ENCODE measurements at places on chromosomes 12 and 14.
A peak's percentile ranks its signal among the peaks of the same experiment; 100 is the strongest.

GRCh38 chr14:102415671-102416070 lies 52.9 kb downstream of the TECPR2 start:
- DNase-seq: no peak

- no peak for DNase-seq
These were observed 952 bp downstream of the DRAM1 start for GRCh38 chr12:101878243-101878821.

GRCh38 chr12:95202691-95203486 lies 14.4 kb downstream of the FGD6 start:
- DNase-seq: peak; percentile 56

- no peak for DNase-seq
These were observed 3.0 kb downstream of the KICS2 start for GRCh38 chr12:64219145-64219544.

- DNase-seq: peak; percentile 40
These were observed 301.9 kb downstream of the CCER1 start for GRCh38 chr12:90653040-90653439.

- no peak for DNase-seq
These were observed at the start of gene CD69 for GRCh38 chr12:9760699-9761418. CD69 (minus strand) TSS chr12:9760901; CDS start chr12:9760820, 81 bp downstream.

DNA sequence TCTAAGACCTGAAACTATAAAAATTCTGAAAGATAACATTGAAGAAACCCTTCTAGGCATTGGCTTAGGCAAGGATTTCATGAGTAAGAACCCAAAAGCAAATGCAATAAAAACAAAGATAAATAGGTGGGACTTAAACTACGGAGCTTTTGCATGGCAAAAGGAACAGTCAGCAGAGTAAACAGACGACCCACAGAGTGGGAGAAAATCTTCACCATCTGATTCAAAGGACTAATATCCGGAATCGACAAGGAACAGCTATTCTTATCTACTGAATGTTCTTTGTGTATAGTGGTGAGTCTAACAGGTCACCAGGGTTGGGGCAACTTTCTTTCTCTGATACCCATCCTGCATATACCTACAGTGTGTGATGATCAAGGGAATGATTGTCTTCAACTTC lies 198.6 kb downstream of the CCDC91 start:
- no peak for DNase-seq

GRCh38 chr14:37616853-37617252 lies 21.4 kb downstream of the TTC6 start:
- no peak for DNase-seq

Data from fibroblast of skin of right quadriceps (primary cell).